ENCODE measurements at places on chromosomes 3 and 15.

DNA sequence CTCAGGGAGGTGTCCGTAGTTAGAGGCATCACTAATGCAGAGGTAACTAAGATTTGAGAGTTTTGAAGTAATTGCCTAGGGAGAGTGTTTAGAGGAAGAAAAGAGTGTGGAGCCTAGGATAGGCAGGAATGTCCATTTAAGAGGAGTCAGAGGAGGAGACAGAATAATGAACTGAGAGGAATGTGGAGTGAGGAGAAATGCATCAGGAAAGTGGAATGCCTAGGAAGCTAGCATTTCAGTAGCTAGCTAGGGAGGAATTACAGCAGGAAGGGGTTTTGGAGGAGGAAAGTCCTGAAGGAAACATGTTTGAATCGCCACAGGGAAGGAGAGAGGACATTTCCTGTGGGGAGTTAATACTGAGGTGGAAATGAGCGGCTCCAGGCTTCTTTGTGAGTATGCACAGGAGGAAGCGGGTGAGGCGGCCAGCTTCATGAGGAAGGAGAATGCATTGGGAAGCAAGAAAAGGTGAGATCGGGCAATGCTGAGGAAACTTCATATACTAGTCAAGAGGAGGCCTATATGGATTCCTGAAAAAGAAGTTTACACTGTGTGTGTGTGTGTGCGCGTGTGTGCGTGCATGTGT lies 154.3 kb downstream of the TMEM108 start:
- no peak for DNase-seq

- no peak for DNase-seq
Observed at GRCh38 chr3:130992344-130992743, 34.3 kb downstream of the ASTE1 start.

DNA sequence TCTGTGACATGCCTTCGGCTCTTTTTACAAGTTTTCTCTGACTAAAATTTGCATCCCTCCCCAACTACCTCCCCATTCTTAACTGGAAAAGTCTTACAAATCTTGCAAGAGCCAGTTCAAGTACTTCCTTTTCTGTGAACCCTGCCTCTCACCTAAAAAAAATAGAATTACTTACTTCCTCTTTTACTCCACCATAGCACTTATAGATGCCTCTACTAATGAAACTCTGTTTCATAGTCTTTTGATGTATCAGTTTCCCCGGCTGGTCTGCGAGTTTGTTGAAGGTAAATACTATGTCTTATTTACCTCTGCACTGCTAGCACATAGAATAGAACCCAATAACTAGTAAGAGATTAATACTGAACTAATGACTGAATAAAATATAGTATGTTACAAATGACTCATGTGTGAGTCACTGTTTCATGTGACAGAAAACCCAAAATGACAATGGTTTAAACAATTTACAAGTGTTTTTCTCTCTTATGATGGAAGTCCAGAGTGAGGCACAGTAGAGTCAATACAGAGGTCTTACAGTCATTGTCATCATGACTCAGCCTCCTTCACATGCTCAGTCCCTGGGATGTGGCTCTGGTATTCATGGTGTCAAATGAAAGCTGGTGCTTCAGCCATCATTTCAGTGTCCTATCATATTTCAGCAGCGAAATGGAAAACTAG lies 393.5 kb downstream of the RSL24D1 start:
- DNase-seq, result no peak

GRCh38 chr3:150823277-150823676 lies 60.3 kb upstream of the SIAH2 start:
- no peak for DNase-seq

DNA sequence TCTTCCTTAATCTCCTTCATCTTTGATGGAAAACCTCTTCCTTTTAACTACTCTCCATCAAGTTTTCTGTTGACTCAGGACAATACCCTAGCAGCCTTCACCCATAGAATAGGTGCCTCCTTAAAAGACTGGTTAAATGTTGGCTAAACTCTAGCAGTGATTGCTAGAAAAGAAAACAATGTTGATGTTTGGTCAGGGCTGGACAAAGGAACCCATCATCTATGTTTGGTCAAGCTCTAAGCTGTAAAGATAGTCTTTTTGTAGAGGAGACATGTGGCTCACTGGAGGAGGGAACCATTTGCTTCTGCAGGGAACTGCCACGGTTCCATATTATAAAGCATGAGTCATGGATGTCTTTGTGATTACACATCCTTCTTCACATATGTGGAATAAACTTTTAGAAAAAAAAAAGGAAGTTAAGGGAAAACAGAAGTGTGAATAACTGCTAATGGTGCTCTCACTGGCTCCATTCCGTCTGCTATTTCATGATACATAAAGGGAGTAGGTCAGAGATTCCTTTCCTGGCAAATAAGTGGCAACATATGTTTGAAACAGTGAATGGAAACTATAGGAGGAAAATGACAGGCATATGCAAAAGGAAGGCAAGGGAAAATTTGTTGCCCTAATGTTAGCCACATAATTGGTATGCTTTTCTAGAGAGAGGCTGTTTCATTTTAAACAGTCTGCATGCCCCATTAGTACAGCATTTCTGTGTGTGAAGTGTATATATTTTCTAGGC lies 78.2 kb downstream of the CMSS1 start:
- peak; percentile 94 for DNase-seq

- no peak for DNase-seq
Observed at GRCh38 chr3:57086201-57086600, 25.7 kb downstream of the SPATA12 start.

DNA sequence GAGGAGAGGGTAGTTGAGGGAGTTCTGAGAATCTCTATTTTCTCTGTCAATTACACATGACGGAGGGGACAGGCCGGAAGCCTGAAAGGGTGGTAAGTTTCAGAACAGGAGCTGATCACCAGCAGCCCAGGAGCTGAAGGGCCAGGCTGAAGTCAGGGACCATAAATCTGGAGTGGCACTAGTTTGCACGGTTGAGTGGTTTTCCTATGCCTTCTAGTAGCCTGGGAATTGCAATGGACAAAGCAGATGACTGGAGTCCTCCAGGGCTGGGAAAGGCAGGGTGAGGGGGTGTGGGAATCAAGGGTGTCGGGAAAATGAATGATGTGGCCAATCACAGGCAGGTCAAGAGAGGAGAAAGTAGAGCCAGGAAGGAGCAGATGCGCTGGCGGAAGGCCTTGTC lies 72.5 kb downstream of the MAGEF1 start:
- DNase-seq, result no peak

- DNase-seq, result peak; percentile 71
Observed at GRCh38 chr15:82044373-82045178, 1.2 kb downstream of the MEX3B start.

- DNase-seq, result no peak
Observed at GRCh38 chr3:14369675-14370669, 32.4 kb upstream of the SLC6A6 start.

DNA sequence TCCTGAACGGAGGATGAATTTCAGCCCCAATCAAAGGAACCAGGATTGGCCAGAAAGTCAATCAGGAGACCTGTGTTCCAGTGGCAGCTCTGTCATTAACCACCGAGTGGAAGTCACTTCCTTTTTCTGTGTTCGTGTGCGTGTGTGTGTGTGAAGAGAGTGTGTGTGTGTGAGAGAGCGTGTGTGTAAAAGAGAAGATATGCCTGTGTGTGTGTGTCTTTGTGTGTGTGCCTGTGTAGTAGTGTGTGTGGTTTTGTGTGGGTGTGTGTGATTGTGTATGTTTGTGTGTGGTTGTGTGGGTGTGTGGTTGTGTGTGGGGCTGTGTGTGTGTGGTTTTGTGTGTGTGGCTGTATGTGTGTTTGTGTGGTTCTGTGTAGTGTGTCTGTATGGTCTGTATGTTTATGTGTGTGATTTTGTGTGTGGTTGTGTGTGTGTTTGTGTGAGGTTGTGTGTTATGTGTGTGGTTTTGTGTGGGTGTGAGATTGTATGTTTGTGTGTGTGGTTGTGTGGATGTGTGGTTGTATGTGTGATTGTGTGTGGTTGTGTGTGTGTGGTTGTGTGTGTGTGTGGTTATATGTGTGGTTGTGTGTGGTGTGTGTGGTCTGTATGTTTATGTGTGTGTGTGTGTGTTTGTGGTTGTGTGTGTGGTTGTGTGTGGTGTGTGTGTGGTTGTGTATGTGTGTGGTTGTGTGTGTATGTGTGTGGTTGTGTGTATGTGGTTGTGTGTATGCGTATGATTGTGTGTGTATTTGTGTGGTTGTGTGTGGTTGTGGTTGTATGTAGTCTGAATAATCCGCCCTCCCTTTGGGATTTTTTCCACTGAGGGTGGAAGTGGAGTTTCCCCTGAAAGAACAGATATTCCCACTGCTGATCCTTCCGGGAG lies 314.4 kb downstream of the SHQ1 start:
- no peak for DNase-seq

GRCh38 chr15:62975515-62975914 lies 67.0 kb upstream of the TPM1 start:
- DNase-seq, result no peak

DNA sequence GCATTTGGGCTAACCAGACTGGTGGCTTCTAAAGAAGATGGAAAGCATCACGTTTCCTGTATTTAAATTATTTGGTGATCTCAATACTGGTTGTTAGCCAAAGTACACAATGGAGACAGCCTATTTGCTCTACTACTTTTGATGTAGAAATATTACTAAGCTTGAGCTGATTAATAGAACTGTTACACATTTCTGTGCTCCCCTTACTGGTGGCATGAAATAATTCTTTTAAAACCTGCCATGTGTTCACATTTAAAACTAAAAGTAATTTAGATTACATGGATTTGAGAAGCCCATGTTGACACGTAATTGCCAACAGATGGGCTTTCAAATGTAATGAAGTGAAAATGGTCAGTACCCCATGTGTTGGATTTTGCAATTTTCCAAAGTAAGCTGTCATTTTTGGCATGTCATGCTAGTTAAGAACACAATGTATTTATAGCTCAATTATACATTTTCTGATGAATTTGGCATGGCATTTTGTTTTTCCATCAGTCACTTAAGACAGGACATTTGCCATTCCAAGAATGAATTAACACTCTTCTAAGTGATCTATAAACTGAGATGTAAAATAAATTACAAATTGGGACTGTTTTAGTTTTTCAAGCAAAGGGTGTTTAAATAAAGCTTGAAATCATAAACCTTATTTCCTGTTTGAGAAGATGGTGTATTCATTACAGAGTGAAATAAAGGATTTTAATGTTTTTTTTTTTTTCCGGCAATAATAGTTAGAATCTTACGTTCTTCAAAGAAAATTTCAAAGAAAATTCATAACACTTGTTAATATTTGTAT lies 10.8 kb upstream of the RARRES1 start:
- DNase-seq, result peak; percentile 38

DNA sequence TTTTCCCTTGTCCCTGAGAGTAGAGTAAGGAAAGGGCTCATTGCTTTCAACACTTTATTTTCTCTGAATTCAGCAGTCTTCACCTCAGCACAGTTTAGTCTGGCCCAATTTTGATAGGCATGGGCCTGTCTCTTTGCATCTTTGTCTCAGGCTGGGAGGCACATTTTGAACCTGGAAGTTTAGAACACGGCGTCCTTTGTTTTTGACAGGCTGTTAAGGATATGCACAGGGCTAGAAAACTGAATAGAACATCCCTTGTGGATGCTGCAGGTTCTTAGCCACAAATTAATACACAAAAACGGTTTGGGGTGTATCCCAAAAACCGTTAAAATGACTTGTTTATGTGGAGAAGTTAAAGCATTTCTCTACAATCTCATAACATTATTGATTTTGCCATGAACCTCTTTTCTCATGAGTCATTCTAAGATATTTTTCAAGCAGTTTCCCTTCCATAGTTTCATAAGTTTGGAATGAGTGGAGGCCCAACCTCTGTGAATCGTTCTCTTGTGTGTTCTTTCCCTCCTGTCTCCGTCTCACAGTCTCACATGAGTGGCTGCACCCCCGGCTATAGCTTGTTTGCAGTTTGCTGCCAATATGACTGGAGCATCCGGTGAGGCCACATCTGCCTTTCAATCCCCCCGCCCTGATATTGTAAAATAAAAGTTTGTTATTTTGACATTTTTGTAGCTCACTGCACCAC lies 192.9 kb upstream of the EIF1B start:
- peak; percentile 91 for DNase-seq

DNA sequence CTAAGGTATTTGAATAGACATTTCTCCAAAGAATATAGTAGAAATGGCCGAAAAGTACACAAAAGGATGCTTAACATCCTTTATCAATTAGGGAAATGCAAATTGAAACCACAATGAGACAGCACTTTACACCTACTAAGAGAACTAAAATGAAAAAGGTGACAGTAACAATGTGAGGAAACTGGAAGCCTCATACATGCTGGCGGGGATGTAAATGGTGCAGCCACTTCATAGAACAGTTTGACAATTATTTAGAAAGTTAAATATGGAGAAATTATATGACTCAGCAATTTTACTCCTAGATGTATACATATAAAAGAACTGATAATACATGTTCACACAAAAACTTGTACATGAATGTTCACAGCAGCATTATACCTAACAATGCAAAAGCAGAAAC lies 13.4 kb downstream of the SPICE1 start:
- DNase-seq, result no peak

GRCh38 chr15:77632534-77633133 lies at the start of gene LINGO1:
Gene LINGO1 (minus strand): TSS chr15:77632912. CDS start chr15:77632315, 597 bp downstream.
- no peak for DNase-seq

GRCh38 chr15:95669146-95669922 lies 661.2 kb upstream of the NR2F2 start:
- no peak for DNase-seq

DNA sequence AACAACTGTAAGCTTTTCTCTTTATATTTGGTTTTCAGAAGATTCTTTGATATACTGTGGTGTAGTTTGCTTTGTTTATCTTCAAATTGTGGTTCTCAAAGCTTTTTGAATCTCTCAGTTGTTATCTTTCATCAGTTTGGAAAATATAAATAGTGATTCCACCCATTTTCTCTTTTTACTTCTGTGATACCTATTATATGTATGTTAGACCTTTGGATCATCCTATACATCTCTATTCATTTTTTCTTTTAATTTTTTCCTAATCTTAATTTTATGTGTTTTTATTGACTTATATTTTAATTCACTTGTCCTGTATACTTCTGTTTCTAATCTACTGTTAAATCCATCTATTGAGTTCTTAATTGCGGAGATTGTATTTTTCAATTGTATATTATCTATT lies 160.7 kb upstream of the COL8A1 start:
- no peak for DNase-seq

- no peak for DNase-seq
Observed at GRCh38 chr3:2904054-2904453, 206.1 kb downstream of the IL5RA start.

- no peak for DNase-seq
Observed at GRCh38 chr3:169236662-169237186, 426.8 kb downstream of the MECOM start.

GRCh38 chr3:20186600-20187004 lies 596 bp upstream of the SGO1 start:
- DNase-seq, result no peak

- DNase-seq, result no peak
Observed at GRCh38 chr15:94008104-94009074, 223.0 kb upstream of the MCTP2 start.

DNA sequence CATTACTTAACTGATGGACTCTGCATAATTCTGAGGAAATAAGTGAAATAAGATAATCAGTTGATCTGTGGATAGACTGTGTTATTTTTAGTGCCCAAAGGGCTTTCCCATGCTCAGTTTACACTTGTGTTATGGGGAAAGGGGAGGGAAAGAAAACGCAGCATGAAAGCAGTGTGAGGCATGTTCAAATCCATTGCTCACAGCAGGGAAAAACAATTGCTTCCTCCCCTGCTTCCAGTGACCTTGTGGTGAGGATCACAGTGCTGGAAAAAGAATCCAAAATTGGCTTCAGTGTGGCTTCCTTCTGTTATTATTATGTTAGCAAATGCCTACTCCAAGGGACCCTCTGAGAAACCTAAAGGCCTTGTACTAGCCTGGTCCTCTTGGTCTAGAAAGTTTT lies 285.1 kb upstream of the CDIN1 start:
- DNase-seq, result no peak
